Liver (tissue), 10 donors: ENCODE measurements at places on chromosomes 13 and 19.
A peak's percentile ranks its signal among the peaks of the same experiment; 100 is the strongest.

- no peak for DNase-seq
These were observed 919 bp downstream of the VAV1 start for GRCh38 chr19:6773323-6773931.

GRCh38 chr13:23725922-23726321, 155.7 kb downstream of the TNFRSF19 start:
- DNase-seq = no peak

GRCh38 chr13:45086484-45086883, 33.8 kb upstream of the GTF2F2 start:
- no peak for DNase-seq

GRCh38 chr19:28404472-28404871, 808.5 kb downstream of the UQCRFS1 start:
- DNase-seq = no peak

DNA sequence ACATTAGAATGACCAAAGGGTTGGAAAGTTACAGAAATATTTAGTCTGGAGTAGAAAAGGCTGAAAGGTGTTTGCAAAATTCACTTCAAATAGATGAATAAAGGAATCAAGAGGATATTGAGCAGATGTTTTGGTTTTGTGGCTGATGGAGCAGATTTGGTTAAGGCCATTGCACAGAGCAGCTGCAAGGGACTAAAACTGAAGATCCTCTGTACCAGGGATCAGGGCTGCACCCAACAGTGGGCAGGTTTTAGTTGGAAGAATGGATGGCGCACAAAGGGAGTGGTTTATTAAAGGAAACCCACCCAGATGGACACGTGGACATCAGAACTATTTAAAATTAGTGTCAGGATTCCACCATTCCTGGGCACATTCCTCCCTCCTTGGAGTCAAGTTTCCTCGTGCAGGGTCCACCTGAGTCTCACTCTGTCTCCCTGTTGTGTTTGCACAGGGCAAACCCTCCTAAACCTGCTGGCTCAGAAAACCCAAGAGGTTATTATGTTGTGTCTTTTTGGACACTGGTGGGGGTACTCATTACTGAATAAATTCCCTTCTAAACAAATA, 9.2 kb upstream of the UBAC2 start:
- no peak for DNase-seq

DNA sequence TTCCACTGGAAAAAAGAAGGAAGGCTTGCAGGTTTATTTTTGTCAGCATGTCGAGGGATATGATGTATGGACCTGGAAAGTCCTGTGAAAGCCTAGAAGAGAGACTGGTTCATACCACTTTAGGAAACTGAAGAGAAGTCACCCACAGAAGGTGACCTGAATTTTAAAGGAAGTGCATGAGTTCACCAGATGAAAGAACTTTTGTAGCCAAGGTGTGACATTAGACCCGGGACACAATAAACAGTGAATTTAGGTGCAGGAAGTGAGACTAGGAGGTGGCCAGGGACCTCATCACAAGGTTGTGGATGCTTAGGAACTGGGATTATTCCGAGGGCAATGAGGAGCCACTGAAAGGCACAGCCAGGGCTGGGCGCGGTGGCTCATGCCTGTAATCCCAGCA, 79.1 kb downstream of the ZNF429 start:
- no peak for DNase-seq

DNA sequence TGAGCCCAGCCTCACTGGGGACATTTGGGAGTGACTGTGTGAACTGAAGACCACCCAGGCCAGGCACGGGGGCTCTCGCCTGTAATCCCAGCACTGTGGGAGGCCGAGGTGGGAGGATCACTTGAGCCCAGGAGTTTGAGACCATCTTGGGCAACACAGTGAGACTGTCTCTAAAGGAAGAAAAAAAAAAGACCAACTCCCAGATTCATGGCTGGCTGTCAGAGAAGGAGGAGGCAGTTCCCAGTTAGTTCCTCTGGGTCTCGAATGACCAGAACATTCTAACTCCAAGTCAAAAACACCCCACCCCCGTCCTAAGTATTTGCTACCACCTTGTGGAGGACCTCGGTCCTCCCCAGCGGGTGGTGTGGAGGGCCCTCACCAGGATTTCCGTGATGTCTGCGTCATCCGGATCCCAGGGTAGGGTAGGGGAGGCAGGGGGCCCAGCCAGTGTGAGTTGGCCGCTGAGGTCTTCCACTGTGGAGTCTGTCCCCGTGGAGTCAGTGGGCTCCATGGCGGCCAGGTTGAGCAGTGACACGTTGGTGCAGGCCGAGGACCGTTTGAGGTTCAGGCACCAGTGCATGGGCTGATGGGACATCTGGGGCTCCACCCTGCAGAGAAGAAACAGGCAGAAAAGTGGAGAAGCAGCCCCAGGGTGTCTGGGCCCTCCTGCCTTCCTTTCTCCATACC, 1.3 kb downstream of the TSKS start:
- DNase-seq = peak; percentile 50

- DNase-seq = no peak
These were observed 4.4 kb upstream of the NFIX start for GRCh38 chr19:12990853-12991252.

DNA sequence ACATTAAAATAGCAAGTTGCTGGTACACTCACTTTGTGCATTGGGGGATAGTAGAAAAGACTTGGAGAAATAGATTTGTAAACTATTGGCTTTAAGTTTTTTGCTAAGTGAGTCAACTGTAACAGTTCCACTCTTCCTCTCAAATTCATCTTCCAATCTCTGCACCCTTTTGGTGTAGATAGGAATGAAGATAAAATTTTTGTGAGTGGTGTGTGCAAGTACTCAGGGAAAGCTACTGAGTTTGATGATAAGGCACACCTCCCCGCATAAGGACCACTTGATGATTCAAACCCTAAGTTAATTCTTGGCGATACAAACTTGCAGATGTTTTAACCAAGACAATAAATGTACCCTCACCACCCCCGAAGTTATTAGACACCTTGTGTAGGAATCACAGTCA, 168.3 kb upstream of the SLITRK1 start:
- DNase-seq = no peak

DNA sequence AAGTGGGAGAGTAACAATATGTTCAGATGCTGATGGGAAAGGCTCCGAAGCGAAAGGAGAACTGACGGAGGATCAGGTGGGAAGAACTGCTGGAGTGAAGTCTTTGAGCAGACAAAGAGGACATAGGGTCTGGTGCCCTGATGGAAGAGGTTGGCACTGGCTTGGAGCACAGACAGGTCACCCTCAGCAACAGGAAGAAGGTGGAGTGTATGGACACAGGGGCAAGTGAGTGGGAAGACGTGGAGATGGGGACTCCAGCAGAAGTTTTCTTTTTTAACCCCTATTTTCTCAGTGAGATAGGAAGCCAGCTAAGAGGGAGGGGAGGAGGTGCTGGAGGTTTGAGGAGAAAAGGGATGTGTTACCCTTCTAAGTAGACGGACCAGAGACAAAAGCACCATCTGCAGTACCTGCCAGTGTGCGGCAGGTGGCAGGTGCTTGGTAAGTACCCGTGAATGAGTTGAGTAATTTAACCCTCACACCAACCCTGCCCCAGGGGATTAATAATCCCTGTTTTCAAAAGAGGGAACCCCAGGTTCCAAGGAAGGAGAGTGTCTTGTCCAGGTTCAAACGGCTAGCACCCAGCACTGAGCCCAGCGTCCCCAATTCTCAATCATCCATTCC, 11.2 kb downstream of the HAS1 start:
- no peak for DNase-seq

- no peak for DNase-seq
These were observed 89.2 kb downstream of the DHRS12 start for GRCh38 chr13:51714663-51715168.

DNA sequence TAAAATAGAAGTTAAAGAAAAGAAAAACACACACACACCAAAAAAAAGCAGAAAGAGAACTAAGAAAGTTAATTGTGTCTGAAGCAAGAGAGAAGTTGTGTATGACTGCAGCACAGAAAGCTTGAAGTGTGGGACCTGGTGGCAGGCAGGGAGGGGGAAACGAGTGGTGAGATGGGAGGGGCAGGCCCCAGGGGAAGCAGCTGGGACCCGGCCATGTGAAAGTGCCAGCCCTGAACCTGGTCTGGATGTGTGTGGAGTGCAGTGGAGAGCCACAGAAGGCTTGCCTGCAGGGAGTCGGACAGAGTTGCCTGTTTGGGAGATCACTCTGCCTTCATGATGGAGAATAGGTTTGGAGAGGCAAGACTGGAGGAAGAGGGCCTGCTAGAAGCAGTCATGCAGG, 199.0 kb downstream of the GGACT start:
- DNase-seq = no peak

- no peak for DNase-seq
These were observed 105.6 kb downstream of the SPRY2 start for GRCh38 chr13:80235166-80235966.

- no peak for DNase-seq
These were observed 1.2 kb downstream of the SLC7A1 start for GRCh38 chr13:29594303-29594709.

DNA sequence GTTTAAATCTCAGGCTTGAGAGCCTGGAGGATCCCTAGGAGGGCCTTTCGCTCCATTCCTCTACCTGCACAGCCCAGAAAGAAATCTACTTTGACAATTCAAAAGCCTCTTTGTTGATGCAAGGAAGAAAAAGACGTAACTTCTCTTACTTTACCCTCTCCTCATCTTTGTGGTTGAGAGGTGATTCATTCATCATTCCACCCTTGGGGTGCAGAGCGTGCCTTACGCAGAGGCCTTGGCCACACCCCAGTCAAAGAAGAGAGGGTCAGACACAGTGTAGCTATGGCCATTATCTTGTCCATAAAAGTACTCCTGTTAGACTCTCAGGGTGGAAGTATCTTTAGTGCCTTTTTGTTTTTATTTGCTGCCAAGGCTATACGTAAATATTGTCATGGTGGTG, 184.0 kb downstream of the IRS2 start:
- no peak for DNase-seq

DNA sequence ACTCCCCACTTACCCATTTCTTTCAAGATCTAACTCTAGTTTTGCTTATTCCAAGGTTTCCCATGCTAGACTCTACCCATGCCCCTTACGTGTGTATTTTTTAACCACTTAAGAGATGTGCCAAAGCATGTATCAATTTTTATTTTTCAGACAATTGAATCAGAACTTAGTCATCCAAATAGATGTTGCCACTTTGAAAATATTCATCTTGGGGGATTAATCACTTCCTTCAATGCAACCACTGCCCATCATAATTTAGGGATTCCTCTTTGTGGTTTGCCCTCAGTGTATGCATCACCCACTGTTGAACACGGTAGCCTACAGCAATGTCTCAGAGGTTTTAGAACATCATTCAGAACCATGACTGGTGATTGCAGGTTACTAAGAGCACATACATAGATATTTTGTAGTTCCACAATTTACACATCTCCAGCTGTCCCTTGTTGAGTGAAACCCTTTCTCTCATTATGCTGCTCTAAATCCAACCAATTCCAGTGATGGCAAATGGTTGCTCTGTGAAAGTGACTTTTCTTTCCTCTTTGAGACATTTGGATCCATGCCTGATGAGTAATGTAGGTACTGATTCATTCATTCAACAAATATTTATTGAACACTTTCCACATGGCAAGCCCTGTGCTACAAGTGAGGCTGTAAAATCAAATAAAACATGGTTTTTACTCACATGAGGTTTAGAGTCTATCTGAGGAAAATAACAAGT, 60.6 kb upstream of the SERP2 start:
- no peak for DNase-seq
